ENCODE measurements at places on chromosomes 11 and 22.

GRCh38 chr11:17767301-17767885 lies 32.8 kb downstream of the KCNC1 start:
- no peak for DNase-seq

GRCh38 chr11:128626913-128627665 lies 39.7 kb upstream of the ETS1 start:
- DNase-seq: no peak

DNA sequence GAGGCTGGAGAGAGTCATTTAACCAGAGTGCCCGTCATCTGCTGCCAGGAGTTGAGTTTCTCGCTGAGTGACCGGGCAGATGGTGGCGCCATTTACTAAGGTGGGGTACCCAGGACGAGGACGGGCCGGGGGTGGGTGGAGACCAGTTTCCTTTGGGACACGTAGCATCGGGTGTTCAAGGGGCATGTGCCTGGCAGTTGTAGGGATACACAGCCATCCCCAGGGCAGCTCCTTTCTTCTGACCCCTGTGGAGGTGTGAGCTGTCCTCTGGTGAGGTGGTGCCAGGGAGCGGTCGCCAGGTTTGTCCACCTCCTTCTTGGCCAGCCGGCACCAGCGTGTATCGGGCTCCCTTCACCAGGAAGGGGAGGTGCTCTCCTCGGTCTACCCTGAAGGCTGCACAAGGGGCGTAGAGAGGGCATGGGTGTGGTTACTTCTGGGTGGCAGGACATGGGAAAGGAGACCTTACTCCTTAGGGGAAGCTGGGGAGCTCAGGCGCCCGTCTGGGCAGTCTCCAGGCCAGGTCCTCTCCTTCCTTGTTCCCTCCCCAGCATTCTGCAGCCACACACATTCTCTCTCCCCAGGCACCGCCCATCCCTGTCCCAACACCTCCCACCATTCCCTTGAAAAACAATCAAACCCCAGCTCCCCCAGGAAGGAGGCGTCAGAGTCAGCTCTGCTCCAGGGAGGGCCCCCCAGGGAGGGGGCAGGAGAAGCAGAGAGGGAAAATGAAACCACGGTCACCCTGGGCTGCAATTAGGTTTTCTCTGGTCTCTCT lies 10.3 kb upstream of the MB start:
- DNase-seq: peak; percentile 90

GRCh38 chr11:128618603-128619002 lies 31.2 kb upstream of the ETS1 start:
- no peak for DNase-seq

- no peak for DNase-seq
Measured at GRCh38 chr11:108035690-108036089, 27.0 kb downstream of the CUL5 start.

GRCh38 chr22:19800761-19801244 lies 40.2 kb downstream of the TBX1 start:
- DNase-seq: no peak

- DNase-seq: no peak
Measured at GRCh38 chr22:38451404-38451803, 3.6 kb downstream of the KCNJ4 start.

DNA sequence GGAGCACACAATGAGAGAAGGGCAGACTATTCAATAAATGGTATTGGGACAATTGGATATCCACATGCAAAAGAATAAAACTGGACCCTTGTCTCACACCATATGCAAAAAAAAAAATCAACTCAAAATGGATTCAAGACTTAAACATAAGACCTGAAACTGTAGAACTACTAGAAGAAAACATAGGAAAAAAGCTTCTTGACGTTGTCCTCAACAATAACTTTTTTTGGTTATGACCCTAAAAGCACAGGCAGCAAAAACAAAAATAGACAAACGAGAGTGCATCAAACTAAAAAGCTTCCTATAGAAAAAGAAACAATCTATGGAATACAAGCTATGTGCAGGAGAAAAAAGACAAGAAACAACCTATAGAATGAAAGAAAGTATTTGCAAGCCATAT lies 37.1 kb upstream of the EED start:
- DNase-seq: no peak

GRCh38 chr11:24773322-24773721 lies 276.5 kb downstream of the LUZP2 start:
- no peak for DNase-seq

DNA sequence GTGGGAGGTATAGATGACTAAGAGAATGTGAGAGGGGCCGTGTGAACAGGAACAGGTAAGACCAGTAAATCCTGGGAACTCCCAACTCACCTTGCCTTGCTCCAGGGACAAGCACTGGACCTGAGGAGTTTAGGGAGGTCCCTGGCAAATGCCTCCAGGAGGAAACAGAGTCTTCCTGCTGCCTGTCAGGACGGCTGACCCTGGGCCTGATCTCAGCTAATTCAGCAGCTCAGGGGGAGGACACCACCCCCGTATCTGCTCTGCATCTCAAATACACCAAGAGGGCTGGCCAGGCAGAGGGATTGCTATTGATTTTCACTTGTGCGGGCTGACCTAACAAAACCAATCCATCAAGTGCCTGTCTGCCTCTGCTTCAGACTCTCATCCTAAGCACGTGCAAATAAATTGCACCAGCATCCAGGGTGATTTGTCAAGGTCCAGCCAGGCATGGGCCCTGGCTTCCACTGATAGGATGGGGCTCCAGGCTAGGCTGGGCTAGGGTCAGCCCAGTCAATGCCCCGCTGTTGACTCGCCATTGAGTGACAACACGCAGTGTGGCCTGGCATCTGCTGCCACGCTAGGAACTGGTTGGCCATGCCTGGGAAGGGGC lies 20.3 kb downstream of the UQCR10 start:
- no peak for DNase-seq

DNA sequence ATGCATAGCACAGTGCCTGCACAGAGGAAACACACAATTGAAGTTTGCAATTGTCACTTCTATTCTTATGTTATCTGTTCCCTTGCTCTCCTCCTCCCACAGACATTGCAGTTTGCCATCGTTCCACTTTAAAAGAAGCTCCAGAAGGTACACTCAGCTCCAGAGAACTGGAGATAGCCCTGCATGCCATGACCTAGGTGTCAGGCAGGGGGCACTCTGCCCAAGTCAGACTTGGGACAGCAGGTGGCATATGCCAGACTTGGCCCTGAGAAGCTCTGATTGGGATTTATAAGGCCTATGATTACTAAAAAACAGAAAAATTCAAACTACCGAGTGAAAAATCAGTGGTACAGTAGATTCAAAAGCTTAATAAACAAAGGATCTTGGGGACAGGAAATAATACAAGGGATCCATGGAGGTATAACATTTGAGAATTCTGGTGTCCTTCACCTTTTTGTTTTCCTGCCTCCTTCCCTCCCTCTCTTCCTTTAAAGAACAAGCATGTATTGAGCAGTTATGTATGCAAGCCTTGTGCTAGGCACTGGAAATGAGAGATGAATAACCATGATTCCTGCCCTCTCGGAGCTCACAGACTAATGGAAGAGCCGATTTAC lies 40.0 kb downstream of the TENM4 start:
- DNase-seq: no peak

DNA sequence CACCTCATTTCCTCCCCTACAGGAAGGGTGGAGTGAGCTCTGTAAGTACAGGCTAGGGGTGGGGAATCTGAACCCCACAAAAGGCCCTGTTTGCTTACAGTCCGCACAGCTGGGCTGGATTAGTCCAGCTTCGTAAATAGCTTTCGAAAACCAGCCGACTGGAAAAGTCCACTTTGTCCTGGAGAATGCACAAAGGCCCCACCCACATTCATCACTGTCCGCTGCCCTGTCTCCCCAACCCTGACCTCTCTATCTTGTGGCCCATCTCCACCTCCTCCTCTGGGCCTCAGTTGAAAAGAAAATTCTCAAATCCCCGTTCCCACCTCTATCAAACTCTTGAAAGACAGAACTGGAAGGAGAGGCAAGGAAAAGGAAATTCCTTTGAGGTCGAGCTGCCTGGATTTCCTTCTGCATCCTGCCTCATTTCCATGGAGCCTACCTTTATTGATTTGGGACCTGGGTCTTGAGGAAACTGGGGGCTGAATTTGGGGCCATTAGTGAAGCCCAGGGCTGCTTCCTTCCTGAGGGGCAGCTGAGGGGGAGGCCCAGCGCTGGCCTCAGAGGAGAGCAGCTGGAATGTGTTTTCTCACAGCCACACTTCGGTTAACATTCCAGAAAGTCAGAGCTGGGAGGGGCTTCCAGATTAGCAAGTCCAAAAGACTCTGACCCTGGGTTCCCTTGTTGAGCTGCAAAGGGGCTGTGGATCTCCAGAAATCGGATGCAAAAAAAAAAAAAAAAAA lies 147.6 kb downstream of the FBXO7 start:
- no peak for DNase-seq

DNA sequence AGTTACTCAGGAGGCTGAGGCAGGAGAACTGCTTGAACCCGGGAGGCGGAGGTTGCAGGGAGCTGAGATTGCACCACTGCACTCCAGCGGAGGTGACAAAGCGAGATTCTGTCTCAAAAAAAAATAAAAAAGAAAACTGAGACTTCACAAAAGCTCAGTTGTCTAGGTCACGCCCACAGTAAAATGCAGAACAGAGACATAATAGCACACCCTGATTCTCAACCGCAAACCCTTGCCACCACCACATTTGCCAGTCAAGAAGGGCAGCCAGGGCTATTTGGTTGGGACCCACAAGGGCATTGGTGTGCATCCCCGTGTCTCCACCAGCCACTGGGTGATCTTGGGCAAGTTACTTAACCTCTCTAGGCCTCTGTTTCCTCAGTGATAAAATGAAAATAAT lies 25.4 kb downstream of the CREB3L1 start:
- no peak for DNase-seq

DNA sequence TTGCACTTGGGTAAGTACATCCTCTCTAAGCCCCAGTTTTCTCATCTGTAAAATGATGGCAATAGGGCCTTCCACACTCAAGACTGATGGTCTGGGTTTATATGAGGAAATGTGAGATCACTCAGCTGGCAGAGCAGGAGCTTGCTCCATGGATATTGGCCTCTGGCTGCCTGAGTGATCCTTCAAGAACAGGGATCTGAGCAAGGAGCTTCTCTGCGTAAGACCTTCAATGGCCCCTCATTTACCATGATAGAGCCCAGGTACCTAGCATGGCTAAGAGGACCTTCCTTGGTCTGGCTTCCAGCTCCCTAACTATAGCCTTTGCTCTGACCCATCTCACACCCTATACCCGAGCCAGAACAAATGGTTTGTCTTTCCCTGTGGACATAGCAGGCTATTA lies 5.5 kb downstream of the ROBO4 start:
- DNase-seq: no peak

DNA sequence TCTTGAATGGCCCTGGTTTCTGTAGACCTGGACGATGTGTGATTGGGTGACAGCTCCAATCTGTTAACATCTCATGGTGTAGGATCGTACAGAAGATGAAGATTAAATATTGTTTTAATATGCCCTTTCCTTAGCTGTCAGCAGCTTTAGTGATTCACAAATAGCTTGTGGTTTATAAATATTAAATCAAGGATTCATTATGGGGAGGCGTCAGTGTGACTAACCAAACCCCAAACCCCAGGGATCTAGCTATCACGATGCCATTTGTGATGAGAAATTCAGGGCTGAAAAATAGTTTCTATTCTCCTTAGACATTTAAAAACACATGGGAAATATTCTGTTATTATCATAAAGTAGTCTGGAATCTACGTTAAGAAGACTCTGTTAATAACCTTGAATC lies 73.4 kb downstream of the NCAM1 start:
- DNase-seq: no peak

DNA sequence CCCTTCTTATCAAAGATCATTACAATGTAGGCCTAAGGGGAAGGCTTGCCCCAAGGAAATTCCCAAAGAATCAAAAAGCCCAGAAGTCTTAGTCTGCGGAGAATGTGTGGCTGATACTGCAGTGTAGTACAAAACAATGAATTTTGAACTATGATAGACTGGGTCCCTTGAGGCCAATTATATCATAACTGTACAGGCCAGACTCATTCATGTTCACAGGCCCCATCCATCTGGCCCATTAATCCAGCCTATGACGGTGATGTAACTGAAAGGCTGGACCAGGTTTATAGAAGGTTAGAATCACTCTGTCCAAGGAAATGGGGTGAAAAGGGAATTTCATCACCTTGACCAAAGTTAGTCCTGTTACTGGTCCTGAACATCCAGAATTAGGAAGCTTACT lies 35.2 kb downstream of the IGLL1 start:
- no peak for DNase-seq

DNA sequence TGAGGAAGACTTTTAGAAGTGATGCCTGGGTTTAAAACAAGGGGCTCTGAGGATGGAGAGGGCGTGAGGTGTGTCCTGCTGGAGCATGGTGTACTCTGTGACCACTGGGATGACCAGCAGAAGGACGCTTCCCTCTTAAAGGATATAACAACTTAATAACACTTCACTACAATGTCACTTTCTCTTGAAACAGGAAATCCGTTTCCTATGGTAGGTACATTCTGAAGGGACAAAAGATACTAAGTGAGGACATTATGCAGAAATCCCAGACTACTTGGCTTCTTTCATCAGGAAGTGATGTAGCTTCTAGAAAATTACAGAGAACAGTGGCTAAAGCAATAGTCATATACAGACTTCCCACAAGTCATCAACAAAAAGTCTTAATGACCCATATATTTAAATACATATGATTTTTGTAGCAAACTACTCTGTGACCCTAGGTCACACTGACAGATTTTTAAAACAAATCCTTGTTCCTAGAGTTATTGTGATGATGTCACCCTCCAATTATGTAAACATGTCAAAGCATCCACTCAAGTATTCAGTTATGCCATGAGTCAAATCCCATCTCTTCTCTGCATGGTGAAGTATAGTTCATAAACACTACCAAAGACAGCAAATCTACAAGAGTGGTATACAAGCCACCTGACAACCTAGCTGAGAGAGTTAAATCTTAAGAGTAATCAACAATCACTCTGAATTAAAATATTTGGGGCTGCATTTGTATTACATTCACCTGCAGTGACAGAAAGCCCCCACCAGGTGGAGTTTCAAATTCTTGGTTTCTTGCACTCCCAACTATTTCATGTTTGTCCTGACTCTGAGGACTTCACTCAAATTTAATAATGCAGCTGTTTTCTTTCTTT lies 32.8 kb downstream of the PITPNB start:
- DNase-seq: no peak

GRCh38 chr22:27372969-27373670 lies 428.4 kb downstream of the MN1 start:
- no peak for DNase-seq

DNA sequence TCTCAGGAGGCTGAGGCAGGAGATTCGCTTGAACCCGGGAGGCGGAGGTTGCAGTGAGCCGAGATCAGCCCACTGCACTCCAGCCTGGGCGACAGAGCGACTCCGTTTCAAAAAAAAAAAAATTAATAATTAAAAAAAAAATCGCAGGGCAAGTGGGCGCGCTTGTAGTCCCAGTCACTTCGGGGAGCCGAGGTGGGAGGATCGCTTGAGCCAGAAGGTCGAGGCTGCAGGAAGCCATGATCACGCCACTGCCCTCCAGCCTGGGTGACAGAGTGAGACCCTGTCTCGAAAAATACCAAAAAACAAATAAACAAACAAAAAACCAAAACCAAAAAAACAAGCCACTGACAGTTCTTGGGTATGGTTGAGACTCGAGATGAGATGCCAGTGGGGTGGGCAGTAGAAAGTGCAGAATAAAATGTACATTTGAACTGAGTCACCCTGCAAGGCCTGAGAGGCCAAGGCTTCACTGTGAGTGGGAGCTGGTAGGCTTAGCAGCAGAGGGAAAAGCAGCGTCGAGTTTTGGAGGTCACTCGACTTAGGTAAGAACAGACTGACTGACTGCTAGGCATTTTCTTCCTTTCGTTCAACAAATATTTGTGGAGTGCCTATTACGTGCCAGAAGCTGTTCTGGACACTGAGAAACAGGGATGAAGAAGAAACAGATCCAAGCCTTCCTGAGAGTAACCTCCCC lies 635 bp upstream of the LDHA start:
- no peak for DNase-seq

All from cardiac septum (tissue), 1 donor.